ENCODE measurements at places on chromosomes 1 and 21. TPM values are rescaled to one million over a fixed set of nuclear protein-coding genes. Genes with fewer than 3 reads are reported as not detected.

DNA sequence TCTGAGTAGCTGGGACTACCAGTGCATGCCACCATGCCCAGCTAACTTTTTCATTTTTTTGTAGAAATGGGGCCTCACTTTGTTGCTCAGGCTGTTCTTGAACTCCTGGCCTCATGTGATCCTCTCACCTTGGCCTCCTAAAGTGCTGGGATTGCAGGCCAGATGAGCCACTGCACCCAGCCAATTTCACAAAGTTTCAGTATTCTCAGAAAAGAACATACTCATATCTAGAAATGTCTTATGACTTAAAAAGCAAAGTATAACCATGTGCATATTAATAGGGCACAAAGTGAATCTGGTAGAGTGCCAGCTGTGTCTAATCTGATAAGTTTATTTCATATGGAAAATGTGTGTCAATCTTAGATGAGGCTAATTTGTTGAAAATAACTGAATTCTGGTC is 87.5 kb upstream of the CACYBP start:
- DNase-seq = no peak

- no peak for DNase-seq
Measured at GRCh38 chr1:109395602-109396512, 1.9 kb downstream of the SORT1 start.

PIAS3 gene
- 11.1 TPM for total RNA-seq

KTI12 gene
- 5.6 TPM for total RNA-seq

OR10J1 gene
- total RNA-seq = not detected

DNA sequence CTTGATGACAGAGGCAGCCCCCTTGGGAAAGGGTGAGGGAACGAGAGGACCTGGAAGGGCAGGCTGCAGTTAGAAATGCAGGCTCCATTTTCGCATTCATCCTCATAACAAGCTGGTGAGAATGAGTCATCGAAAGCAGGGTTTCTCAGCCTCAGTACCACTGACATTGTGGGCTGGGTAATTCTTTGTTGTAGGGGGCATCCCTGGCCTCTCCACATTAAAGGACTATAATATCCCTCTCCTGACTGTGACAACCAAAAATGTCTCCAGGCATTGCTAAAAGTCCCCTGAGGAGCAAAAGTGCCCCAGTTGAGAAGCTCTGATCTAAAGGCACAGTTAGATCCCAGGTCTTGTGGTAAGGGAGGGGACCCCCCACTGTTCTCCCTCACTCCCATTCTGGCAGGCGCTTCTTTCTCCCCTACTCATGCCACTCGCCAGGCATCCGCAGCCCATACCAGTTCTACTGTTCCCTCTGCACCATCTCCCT is 20.4 kb downstream of the KCNN3 start:
- DNase-seq = no peak
